ENCODE measurements at places on chromosomes 6 and 20.

GRCh38 chr6:35417979-35418661, 34.0 kb upstream of the FANCE start:
- H3K27ac ChIP-seq: no peak overlapping the region
- H3K4me1 ChIP-seq: peaks cover 26% of the 10 kb centered on the region
- no peak for DNase-seq
- H3K4me3 ChIP-seq: no peak overlapping the region
- no peaks in the 10 kb centered on the region for H3K27me3 ChIP-seq
- H3K36me3 ChIP-seq: peaks cover 16% of the 10 kb centered on the region

DNA sequence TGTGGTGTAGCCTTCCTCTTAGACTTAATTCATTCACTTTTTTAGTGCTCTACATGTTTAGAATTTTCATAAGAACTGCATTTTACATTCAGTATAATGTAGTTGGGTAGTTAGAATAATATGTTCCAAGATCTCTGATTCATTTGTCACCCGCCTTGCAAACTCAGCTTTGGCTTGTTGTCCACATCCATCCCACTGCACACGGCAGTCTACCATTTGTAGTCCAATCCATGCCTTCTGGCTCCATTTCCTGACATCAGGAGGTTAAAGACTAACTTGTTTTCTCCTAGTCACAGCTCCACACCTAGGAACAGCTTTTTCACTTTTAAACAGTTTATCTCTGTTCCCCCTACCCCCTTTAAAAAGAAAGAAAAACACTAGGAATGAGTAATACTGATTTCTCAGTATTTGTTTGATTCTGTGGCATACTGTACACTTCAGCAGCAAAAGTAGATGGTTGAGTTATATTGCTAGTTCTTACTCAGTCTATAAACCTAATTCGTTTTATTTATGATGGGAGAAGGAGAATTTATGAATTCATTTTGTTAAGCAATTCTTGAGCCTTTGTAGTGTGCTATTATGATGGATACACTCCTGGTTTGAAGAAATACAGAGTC, 180.9 kb downstream of the ARID1B start:
- peaks cover 6% of the 10 kb centered on the region for H3K4me1 ChIP-seq

- H3K4me3 ChIP-seq: no peak overlapping the region
- no peaks in the 10 kb centered on the region for H3K27me3 ChIP-seq
- no peak overlapping the region for H3K27ac ChIP-seq
- H3K36me3 ChIP-seq: no peaks in the 10 kb centered on the region
These were observed 29.9 kb upstream of the BACH2 start for GRCh38 chr6:90326404-90327057.

DNA sequence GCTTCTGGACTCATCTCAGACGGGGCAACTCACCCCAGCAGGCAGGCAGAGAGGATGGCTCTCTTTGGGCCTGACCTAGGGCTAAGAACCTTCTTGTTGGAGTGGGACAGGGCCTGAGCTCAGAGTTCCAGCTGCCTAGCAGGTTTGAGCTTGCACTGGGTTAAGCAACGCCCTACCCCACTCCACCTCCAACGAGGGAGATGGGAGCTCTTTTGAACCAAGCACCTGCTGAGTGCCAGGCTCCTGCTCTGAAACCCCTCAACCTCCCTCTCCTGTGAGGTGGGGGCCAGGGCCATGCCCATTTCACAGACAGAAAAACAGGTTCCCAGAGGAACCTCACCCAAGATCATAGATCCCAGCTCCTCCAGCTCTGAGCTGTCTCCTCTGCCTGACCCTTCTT, 54.3 kb downstream of the SNAI1 start:
- H3K4me1 ChIP-seq: peaks cover 7% of the 10 kb centered on the region
- no peak overlapping the region for H3K4me3 ChIP-seq
- no peaks in the 10 kb centered on the region for H3K36me3 ChIP-seq
- DNase-seq: no peak

GRCh38 chr20:18567739-18568091, 483 bp downstream of the SMIM26 start:
- H3K4me1 ChIP-seq: peaks cover 2% of the 10 kb centered on the region
- DNase-seq: no peak
- H3K27ac ChIP-seq: peak overlapping the region; percentile 72
- peaks cover 6% of the 10 kb centered on the region for H3K36me3 ChIP-seq
- no peaks in the 10 kb centered on the region for H3K27me3 ChIP-seq

- no peak for DNase-seq
- no peak overlapping the region for H3K27ac ChIP-seq
- H3K4me3 ChIP-seq: no peak overlapping the region
- no peaks in the 10 kb centered on the region for H3K4me1 ChIP-seq
- no peaks in the 10 kb centered on the region for H3K27me3 ChIP-seq
- H3K36me3 ChIP-seq: no peaks in the 10 kb centered on the region
These were observed 32.5 kb upstream of the NKAIN2 start for GRCh38 chr6:123771126-123771525.

GRCh38 chr20:3218307-3218988, 9.2 kb downstream of the ITPA start:
- no peaks in the 10 kb centered on the region for H3K27me3 ChIP-seq
- no peak overlapping the region for H3K4me3 ChIP-seq
- no peak overlapping the region for H3K27ac ChIP-seq
- H3K4me1 ChIP-seq: no peaks in the 10 kb centered on the region
- H3K36me3 ChIP-seq: peaks cover 10% of the 10 kb centered on the region

GRCh38 chr20:62165762-62166399, 16.9 kb upstream of the MTG2 start:
- no peak overlapping the region for H3K27ac ChIP-seq
- H3K27me3 ChIP-seq: no peaks in the 10 kb centered on the region
- H3K4me3 ChIP-seq: no peak overlapping the region
- DNase-seq: peak; percentile 37
- peaks cover 4% of the 10 kb centered on the region for H3K4me1 ChIP-seq

- H3K27ac ChIP-seq: no peak overlapping the region
- DNase-seq: no peak
- no peaks in the 10 kb centered on the region for H3K36me3 ChIP-seq
- H3K27me3 ChIP-seq: no peaks in the 10 kb centered on the region
These were observed 1.2 kb downstream of the TREML2 start for GRCh38 chr6:41199552-41200246.

GRCh38 chr6:43931201-43931600, 161.2 kb downstream of the VEGFA start:
- H3K4me3 ChIP-seq: no peak overlapping the region
- no peak overlapping the region for H3K27ac ChIP-seq
- no peaks in the 10 kb centered on the region for H3K36me3 ChIP-seq

GRCh38 chr20:4957939-4958362, 43.4 kb downstream of the SLC23A2 start:
- no peak overlapping the region for H3K4me3 ChIP-seq
- H3K36me3 ChIP-seq: no peaks in the 10 kb centered on the region
- H3K27ac ChIP-seq: no peak overlapping the region
- DNase-seq: no peak
- H3K4me1 ChIP-seq: peaks cover 6% of the 10 kb centered on the region

GRCh38 chr6:36389353-36389752, 1.9 kb upstream of the ETV7 start:
- H3K27ac ChIP-seq: no peak overlapping the region
- peaks cover 5% of the 10 kb centered on the region for H3K4me1 ChIP-seq
- H3K36me3 ChIP-seq: no peaks in the 10 kb centered on the region
- DNase-seq: no peak

DNA sequence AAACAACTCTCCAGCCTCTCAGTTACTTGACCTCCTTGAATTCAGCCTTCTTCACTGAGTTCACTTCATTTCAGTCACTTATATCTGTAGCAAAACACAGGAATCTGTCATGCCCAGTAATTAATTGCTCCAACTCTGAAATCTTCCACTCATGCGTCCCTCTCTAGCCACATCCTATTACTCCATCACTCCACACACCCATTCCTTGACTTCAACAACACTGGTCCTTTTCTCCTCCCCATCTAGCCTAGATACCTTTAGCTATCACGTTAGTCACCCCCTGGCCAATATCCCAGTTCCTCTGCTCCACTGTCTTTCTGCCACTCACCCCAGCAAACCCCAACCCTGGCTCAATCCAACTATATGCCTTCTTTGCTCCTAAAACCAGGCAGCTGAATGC, 7.7 kb downstream of the ZHX3 start:
- no peak overlapping the region for H3K4me3 ChIP-seq
- H3K27ac ChIP-seq: peak overlapping the region; percentile 79
- peak; percentile 95 for DNase-seq

GRCh38 chr6:753486-753885, 60.5 kb upstream of the EXOC2 start:
- H3K4me1 ChIP-seq: no peaks in the 10 kb centered on the region
- peak; percentile 21 for DNase-seq
- no peak overlapping the region for H3K27ac ChIP-seq
- no peaks in the 10 kb centered on the region for H3K27me3 ChIP-seq
- H3K36me3 ChIP-seq: no peaks in the 10 kb centered on the region

DNA sequence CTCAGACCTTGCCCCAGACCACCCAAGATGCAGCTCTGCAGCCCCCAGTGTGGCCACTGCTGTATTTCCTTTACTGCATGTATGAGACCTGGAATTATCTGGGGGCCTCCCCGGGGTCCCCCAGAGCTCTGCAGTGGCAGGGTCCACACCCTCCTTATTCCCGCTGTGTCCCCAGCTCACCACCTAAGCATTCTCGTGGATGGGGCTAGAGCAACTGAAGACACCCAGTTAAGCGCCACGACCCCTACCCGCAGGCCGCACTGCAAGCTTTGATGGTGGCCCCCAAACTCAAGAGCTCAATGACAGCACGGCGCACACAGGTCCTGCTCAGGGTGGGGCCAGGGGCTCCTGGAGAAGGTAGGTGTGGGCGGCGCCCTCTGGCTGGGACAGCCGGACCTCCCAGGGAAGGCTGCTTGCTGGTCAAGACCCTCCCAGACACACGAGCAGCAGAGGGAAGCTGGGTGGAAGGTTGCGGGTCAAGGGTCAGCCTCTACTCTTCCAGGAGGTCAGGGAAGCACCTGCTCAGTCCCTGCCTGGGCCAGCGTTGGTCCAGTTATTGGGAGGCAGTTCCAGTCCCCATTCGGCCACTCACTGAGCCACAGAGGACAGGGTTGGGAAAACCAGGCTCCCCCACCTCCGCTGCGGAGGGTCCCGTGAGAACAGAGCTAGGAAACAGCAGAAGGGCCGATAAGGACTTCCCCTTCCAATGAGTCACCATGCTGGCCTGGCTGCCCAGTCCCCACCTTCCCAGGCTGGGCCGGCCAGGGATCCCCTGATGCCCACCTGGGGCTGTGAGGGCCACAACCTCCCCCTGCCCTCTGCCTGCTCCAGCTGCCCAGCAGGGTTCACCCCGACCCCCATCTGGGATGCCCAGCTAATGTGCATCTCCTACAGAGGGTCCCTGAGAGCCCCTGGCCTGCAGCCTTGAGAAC, 2.9 kb downstream of the LAMA5 start:
- no peak for DNase-seq
- peaks cover 17% of the 10 kb centered on the region for H3K4me1 ChIP-seq
- no peak overlapping the region for H3K27ac ChIP-seq
- H3K4me3 ChIP-seq: peak overlapping the region; percentile 82
- peaks cover 5% of the 10 kb centered on the region for H3K36me3 ChIP-seq

DNA sequence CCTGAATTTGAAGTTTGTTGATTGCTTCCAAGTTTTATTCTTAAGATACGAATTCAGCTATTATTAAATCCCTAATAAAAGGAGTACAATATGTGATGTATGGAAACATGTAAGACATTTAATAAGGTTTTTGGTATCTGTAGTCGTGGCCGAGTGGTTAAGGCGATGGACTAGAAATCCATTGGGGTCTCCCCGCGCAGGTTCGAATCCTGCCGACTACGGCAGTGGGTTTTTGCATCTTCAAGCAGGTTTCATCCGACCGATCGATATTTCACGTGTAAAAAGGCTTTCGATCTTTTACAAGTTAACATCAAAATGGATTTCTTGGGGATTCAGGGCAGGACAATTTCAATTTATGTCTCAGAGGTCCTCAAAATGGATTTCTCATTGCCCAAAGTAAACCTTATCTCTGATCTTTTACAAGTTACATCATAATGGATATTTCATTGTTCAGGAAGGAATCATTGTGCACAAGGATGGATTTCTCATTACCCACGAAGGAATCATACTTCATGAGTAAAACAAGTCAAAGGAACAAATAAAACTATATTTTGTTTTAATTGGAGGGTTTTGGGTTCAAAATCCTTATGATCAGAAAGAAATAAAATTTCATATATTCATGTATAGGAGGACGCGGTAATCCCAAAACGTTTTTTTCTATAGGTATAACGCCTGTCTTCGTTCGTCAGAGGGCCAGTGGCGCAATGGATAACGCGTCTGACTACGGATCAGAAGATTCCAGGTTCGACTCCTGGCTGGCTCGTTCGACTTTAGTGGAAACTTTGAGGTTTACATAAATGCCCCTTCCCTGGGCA, 37.3 kb upstream of the BTN3A2 start:
- H3K4me1 ChIP-seq: peaks cover 4% of the 10 kb centered on the region
- no peak overlapping the region for H3K27ac ChIP-seq
- peak; percentile 68 for DNase-seq
- no peaks in the 10 kb centered on the region for H3K27me3 ChIP-seq

DNA sequence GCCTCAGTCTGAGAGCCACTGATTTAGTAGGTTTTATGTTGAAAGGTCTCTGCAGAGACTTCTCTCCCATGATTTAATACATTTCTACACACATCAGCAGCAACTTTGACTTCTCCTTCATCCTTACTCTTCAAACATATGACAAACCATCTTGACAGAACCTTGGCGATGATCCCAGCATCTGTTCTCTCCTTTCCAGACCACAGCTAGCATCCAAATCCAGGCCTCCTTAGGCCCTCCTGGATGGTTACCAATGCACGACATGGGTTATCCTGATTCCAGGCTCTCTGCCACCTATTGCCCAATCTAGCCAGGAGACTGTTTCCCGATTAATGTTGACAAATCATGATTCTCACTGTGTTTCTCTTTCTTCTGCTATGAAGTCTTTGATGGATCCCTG, 16.8 kb downstream of the LAMA4 start:
- peak; percentile 92 for DNase-seq
- peak overlapping the region; percentile 79 for H3K27ac ChIP-seq
- H3K4me1 ChIP-seq: peaks cover 41% of the 10 kb centered on the region
- H3K36me3 ChIP-seq: peaks cover 1% of the 10 kb centered on the region
- H3K4me3 ChIP-seq: no peak overlapping the region
- H3K27me3 ChIP-seq: no peaks in the 10 kb centered on the region

- DNase-seq: peak; percentile 26
- H3K27ac ChIP-seq: peak overlapping the region; percentile 96
- no peaks in the 10 kb centered on the region for H3K36me3 ChIP-seq
- peak overlapping the region; percentile 96 for H3K4me3 ChIP-seq
These were observed 1.3 kb downstream of the SUPT3H start for GRCh38 chr6:45376310-45377042.

DNA sequence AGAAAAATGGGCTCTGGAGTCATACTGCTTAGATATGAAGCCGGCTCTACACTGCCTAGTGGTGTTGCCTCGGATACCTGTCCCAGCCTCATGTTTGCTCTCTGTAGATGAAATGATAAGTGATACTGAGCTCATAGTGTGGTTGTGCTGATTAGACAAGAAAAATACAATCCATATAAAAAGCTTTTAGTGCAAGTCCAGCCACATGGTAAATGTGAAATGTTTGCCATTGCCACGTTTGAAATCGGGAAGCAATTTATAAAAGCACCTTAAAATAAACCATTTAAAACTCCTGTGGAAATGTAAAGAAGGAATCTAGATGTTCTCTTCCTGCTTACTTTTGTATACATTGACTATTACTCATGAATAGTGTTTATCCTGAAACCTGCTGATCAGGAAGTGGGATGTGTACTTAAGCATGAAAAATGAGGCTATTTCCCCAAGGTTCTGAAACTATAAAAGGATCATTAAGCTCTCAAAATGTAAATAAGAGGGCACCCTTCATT, 13.1 kb upstream of the PBOV1 start:
- H3K4me1 ChIP-seq: no peaks in the 10 kb centered on the region
- no peak overlapping the region for H3K4me3 ChIP-seq
- DNase-seq: no peak

All from fibroblast of lung (primary cell).